OCI-LY7 (cell line): ENCODE measurements at places on chromosomes 12 and 14. TPM values are rescaled to one million over a fixed set of nuclear protein-coding genes. Genes with fewer than 3 reads are reported as not detected.

The KRT77 gene
- not detected in 2 replicates for total RNA-seq

The PTPRO gene
- total RNA-seq, result 0.23 TPM in 1 of 2 replicates, not detected in the other

The KRT2 gene
- not detected in 2 replicates for total RNA-seq

The TAS2R8 gene
- total RNA-seq, result not detected in 2 replicates

The P2RX2 gene
- total RNA-seq, result not detected in 2 replicates
